ENCODE measurements at places on chromosomes 4 and X. TPM values are rescaled to one million over a fixed set of nuclear protein-coding genes. Genes with fewer than 3 reads are reported as not detected.
A peak's percentile ranks its signal among the peaks of the same experiment; 100 is the strongest.

DNA sequence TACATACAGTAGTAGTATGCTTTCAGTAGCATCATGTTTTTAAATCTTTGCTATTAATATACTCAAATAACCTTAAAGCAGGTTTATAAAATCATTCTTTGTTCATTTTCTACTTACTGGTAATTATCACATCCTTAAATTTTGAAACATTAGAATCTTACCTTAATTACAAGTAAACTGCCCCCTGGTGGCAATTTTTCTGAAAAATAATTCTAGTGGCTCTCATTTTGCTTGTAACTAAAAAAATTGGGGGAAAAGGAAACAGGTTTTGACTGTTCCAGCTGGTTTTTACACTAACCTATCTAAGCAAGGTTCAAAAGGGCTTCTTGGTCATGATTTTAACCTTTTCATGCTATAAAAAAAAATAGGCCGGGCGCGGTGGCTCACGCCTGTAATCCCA is 18.5 kb upstream of the DCAF4L1 start:
- DNase-seq: no peak

GRCh38 chrX:12441381-12442128 is 303.3 kb downstream of the FRMPD4 start:
- DNase-seq: no peak

GRCh38 chr4:87108142-87108546 is 112.3 kb downstream of the KLHL8 start:
- no peak for DNase-seq

Gene ASMT
- total RNA-seq: 0.41 TPM

Gene TMA16
- 15.9 TPM for total RNA-seq

Gene MAGEA3
- total RNA-seq: not detected

- no peak for DNase-seq
Measured at GRCh38 chr4:78938474-78938867, 767 bp downstream of the PAQR3 start.

DNA sequence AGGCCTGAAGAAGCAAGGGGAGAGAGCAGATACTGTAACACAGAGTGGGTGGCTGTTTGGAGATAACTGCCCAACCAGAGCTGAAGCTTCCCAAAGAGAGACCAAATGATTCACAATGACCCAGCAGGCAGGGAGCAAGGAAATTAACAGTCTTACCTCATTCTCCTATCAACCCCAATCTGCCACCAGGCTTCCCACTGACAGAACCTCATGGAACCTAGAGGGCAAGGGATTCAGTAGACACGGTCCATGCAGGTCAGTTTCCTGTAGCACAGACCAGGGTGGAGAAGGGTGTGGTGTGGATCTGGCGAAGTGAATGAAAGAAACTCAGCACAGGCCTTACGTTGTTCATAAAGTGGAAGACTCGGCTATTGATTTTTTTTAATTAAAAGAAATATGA is 60.7 kb upstream of the ALB start:
- DNase-seq: no peak

Gene DTHD1
- total RNA-seq: under 0.01 TPM

DNA sequence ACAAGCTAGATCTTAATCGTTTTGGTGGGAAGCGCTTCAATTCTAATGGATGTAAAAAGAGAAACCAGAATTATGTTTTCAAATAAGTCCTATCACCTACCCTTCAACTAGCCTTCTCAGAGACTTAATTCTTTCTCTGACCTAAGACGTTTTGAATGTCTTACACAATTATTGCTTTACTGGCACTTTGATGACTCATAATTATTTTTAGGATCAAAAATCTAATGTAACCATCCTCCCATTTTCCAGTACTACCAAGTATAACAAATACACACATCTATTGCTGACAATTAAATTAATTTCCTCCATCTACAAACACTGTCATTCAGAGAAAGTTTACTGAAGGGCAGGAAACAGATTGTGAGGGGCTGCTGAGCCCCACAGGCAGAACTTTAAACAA is 108.6 kb downstream of the PPP3CA start:
- DNase-seq: no peak

DNA sequence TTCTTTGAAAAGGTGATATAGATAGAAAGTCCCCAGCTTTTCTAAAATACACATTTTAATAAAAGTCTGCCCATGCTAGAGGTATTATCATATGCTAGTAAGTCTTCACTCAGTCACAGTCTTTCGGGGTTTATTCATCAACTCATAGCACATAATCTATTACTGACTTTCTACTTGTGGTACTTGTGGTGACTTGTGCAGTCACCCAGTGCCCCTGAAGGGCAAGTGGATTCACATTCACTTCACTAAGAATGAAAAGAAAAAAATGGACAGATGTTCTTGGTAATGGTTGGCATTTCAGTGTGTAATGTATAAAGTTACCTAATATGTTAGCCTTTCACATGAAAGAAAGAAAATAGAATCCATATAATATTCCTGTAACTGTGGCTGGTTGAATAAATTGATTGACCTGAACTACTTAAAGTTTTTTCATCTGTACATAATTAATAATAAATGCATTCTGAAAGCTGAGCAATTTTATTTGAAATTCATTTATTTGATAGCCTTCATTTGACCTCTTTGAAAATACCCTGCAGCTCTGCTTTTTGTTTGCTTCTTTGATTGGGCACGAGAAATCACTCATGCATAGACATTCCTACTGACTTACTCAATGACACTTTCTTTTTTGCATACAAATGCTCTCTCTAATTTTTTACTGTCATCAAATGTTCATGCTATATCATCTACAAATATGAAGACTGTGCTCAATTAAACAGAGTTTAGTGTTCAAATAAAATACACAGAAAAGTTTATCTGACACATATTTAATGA is 39.5 kb upstream of the ZNF330 start:
- no peak for DNase-seq

Gene FAM184B
- total RNA-seq: 5.3 TPM

DNA sequence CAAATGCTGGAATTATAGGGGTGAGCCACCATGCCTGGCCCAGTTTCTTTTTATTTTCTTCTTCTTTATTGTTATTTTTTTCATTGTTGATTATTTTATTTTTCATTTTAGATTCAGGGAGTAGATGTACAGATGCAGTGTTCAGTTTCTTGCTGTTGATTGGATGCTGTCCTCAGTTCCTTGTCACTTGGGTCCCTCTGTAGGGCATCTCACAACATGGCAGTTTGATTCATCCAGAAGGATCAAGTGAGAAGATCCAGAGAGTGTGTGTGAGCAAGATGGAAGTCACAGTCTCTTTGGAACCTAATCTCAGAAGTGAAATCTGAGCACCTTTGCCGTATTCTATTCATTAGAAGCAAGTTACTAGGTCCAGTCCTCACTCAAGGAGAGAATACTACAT is 20.9 kb downstream of the HMGB3 start:
- DNase-seq: no peak

GRCh38 chr4:3640587-3640962 is 108.4 kb upstream of the LRPAP1 start:
- no peak for DNase-seq

- DNase-seq: no peak
Measured at GRCh38 chr4:158211222-158211621, 936 bp downstream of the TMEM144 start.

DNA sequence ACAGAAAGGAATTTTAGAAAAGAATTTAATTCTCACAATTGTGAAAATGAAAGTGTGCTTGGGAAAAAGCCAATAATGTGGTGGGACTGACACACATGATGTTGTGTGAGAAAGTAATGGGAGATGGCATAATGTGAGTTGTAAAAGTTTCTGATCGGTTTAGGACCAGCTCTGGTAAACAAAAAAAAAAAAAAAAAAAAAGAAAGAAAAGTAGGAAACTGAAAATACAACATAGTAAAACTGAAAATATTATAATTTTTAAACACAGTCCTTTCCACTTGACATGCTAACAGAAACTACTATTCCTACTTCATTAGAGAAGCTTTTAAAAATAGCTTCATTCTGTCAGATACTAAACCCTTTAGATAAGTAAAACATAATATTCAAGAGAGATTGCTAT is 28.2 kb downstream of the RAP1GDS1 start:
- DNase-seq: no peak

Gene MECP2
- 21.2 TPM for total RNA-seq

DNA sequence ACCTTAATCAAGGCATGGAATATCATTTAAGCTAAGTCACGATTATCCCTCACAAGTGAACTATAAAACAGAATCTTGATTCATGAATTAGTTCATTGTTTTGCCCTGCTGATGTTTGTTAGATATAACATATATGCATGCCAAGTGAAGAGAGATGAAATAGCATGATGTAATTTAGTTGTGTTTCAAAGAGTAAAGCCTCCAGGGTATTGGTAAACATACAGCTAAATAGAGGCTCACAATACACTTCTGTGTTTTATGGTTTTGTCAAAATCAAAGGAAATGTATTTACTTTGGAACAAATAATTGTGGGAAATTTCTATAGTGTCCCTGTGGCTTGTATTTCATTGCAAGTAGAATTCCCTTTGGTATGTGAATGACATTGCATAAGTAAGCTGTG is 69.0 kb upstream of the LEF1 start:
- no peak for DNase-seq

- peak; percentile 27 for DNase-seq
Measured at GRCh38 chr4:122152711-122153226, 638 bp downstream of the BLTP1 start.

DNA sequence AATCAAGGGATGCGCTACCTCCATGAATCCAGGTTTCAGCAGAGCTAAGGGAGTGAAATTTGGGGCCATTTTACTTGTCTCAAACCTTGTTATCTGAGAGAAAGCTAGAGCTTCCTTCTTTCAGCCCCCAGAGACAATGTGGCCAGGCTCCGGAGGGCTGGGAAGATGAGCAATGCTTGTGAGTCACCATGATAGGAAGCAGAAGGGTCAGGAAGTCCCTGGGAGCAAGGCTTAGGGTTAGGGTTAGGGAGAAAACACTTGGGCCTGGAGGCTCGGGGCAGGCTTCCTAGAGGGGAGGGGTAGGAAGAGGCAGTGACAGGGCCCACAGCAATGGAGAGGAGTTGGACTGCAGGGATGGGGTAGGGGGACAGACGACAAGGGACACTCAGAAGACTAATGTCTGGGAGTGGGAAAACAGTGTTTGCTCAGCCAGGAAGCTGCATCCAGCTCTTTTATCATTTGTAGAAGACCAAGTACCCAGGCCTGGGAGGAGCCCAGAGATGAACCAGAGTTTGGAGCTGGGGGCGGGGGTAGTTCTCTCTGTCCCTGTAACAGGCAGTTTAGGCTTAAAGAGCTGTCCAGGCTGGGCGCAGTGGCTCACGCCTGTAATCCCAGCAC is 16.4 kb upstream of the PORCN start:
- DNase-seq: no peak

- DNase-seq: no peak
Measured at GRCh38 chr4:87117051-87117731, 103.2 kb downstream of the KLHL8 start.

Gene FGF2
- total RNA-seq: 12.2 TPM

Gene RADX
- total RNA-seq: 9.4 TPM

- no peak for DNase-seq
Measured at GRCh38 chr4:150816491-150816890, 198.6 kb downstream of the LRBA start.

GRCh38 chr4:33649471-33649870 is 2594.8 kb downstream of the ARAP2 start:
- no peak for DNase-seq

DNA sequence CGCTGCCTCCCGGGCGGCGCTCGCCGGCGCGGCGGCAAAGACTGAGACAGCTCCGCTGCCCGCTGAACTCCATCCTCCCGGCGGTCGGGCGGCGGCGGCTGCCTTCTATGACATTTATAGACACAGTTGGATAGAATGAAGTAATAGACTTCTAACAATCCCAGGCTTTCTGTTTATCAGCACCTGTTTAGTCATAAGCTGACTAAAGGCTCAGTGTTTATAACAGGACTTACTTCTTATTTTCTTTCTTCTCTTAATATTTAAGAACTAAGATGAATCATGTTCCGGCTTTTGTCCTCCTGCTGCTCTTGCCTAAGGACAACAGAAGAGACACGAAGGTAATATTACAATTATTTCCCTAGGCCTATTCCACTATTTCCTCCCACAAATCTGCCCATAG is 3.9 kb downstream of the ARL13A start:
- DNase-seq: no peak

DNA sequence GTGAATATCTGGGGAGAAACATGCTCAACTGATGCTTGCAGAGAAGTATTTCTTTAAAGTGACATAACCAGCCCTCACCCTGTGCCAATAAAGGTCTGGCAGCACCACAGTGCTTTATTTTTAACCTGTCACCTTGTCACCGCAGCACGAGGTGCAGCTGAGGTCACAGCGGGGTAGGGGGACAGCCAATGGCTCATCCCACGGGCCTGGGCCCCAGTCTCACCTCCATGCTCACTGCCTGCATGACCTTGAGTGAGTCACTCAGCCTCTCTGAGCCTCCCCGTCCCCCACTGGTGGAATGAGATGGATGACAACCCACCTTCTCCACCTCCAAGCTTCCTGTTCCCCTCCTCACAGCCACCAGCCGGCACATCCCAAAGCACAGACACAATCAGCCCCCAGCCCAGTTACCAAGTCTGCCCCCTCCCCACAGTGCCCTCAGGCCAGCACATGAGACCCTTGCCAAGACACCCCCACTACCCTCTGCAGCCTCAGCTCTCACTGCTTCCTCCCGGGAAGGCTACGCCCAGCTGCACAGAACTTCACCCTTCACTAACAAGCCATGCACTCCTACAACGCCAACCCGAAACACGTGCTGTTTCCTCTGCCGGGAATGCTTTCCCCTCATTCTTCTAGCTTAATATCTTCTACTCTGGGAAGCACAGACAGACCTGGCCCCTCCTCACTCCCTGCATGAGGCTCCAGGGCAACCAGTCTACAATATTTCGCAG is 24.9 kb upstream of the MAN2B2 start:
- DNase-seq: no peak

Gene LONRF3
- 1.6 TPM for total RNA-seq

- no peak for DNase-seq
Measured at GRCh38 chrX:120140293-120140981, 18.0 kb upstream of the RHOXF2 start.

DNA sequence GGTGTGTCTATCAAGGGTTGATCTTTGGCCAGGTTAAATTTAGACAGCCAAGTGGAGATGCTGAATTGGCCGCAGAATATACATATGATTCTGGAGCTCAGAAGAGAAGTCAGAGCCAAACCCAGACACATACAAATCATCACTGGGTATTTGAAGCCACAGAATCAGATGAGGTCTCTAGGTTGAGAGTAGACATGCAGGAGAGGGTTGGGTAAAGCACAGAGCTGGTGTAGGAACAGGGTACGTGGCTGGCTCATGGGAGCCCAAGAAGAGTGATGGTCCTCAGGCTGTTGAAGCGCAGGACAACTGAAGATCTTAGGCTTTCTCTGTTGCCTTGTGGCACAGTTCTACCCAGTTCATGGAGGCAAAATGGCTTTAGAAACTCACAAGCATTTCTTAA is 37.7 kb downstream of the ADAMTS3 start:
- DNase-seq: no peak

DNA sequence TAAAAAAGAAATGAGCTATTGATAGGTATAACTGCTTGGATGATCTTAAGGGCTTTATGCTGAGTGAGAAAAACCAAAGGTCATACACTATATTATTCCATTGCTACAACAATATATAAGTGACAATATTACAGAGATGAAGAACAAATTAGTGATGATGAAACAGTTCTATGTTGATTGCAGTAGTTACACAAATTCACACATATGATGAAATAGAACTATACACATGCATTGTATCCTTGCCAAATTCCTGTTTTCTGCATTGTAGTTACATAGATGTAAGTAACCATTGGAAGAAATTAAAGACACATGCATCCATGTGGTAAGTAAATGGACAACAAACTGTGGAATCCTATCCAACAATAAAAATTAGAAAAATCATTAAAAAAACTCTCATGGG is 76.5 kb downstream of the CENPC start:
- no peak for DNase-seq
